ENCODE measurements at places on chromosomes 12 and 14.

DNA sequence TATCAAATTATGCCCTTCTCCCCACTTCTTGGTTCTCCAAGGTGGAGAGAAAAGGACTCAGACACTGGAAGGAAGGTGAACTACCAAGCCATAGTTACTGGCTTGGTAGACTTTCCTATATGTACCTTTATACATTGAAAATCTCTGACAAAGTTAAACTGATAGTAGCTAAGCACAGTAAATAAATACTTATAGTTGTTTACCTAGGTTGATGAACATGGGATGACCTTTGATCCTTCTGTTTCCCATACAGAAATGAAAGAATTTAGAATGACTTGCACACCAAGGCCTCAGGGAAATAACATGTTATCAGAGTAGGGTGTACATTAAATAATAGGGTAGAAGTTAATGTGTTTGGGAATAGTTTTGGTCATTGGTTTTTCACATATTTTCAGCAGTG lies 6.7 kb downstream of the ARHGAP5 start:
- DNase-seq, result no peak

DNA sequence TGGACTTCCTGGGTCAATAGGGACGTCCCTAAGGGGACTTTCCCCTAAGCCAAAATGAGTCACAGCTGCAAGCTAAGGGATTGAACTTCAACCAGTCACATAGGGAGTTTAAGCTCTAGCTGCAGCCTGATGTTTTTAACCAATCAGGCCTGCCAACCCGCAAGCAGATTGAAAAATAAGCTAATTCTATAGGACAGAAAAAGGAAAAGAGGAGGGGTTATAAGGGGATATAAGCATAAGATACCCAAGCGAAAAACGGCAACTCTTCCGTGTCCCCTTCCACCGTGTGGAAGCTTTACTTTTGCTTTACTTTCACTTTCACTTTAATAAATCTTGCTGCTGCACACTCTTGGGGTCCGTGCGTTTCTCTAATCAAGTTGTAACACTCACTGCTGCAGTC lies 24.4 kb downstream of the ATP23 start:
- no peak for DNase-seq

- no peak for DNase-seq
Observed at GRCh38 chr12:111850526-111850925, 8.5 kb downstream of the MAPKAPK5 start.

DNA sequence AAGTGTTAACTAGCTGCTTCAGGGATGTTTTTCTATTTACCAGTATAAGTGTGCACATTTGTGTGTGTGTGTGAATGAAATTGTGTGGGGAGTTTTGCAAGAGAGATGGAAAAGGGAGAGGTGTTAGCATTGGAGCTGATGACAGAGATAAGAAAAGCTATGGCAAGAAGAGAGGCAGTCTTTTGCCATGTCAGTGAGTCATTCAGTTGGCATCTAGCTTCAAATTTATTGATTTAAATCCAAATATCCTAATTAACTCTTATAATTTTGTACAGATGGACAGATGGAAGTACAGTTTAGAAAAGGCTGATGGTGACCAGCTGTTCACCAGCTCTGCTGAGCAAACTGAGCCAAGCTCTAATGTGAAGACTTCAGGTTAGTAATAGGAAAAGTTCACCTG lies 3.3 kb upstream of the BHLHE41 start:
- no peak for DNase-seq

DNA sequence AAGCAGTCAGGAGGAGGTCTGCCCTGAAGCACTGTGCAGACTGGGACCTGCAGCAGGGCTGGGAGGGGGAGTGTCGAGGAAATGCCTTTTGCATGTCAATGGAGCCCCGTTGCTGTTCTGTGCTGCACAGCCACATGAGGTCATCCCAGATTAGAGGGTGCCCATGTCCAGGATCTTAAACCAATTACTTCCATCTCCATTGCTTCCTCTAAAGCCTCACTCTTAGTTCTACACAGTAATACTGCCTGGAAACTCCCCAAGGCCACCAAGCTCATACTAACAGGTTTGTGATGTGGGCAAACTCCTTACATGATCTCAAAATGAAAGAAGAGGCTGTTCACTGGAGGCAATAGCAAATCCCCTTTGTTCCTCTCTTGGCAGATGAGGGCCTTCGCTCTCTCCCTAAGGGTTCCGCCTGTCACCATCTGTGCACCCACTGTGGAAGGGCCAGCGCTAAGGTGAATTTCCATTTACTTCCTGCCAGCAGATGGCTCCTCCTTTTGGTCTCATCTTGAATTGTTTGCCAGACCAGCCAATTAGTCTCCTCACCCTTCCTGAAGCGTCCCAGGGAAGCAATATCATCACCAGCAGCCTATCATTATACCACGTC lies 35.4 kb upstream of the LTA4H start:
- no peak for DNase-seq

All from activated effector memory CD4-positive, alpha-beta T cell treated with Interleukin-2 at 50 U/mL for 16 hours (primary cell).